Activated CD8-positive, alpha-beta memory T cell treated with anti-CD3 and anti-CD28 coated beads for 4 hours (primary cell): ENCODE measurements at places on chromosomes 1 and 21.

DNA sequence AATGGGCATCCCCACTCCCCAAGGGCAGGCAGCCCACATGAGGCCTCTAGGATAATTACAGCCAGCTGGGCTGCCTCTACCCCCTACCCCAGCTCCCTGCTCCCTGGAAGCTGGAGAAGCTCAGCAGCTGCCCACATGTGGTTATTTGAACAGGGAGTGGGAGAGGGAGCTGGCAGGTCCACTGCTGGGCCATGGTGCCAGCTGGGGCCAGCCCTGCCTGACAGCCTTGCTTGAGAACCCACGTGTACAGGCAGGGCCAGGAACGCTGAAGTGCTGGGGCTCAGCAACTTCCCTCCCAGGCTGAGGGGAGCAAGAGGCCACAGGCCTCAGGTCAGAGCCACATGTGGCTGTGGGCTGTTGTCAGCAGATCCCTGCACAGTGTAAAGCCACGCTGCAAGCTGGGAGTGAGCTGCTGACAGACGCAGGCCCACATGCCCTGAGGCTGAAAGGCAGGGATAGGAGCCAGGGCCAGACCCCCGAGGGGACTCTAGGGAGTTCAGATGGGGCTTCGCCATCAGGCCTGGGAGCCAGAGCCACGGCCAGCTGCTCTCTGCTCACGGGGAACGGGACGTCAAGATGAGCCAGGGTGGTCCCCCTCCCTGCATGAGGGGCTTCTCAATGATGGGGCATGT is 129.0 kb downstream of the SYF2 start:
- no peak for DNase-seq

DNA sequence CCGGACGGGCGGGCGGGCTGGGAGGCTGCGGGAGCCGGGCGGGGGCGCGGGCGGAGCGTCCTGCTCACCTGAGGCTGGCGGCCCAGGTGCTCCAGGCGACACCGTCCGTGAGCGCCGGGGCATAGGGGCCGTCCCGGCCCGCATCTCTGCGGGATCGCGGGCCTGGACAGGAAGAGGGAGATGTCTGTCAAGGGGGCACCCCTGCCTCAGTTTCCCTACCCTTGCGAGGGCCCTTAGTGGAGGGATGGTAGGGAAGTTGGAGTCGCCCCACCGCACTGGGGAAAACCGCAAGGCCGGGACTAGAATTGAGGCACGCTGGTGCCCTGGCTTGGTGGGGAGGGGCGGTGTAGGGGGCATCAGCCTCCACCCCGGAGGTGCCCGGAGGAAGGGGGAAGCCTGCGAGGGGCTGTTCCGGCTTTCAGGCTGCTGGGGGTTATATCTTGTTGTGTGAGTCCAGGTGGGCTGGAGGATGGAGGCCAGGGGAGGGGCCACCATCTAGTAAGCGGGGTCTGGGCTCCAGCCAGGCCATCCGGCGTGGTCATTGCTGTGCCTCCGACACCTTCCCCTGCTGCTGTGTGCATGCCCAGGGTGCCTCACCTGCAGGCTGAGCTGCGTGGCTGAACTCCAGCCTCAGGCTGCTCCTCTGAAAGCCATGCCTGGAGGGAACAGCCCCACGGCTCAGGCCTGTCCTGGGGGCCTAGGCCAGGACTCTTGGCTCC is 580 bp downstream of the VWA1 start:
- no peak for DNase-seq

GRCh38 chr21:41894922-41895557 is 15.9 kb upstream of the PRDM15 start:
- DNase-seq = no peak

DNA sequence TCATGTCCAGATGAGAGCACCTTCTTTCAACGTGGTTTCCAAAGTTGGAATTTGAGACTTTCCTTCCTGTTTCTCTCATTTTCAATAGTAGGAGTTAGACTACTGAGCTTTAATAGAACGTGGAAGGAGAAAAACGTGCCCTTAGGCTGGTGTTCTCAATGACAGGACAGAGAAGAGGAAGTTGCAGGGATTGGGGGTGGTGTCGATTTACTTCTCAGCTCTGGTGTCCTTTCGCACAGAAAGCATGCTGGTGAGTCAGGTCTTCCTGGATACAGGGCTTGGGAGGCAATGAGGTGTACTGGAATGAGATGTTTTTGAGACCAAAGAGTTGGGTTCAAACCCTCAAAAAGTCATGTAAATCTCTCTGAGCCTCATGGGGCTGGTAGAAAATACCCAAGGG is 67.1 kb downstream of the HIVEP3 start:
- DNase-seq = no peak

GRCh38 chr1:117359561-117360289 is 7.5 kb upstream of the MAN1A2 start:
- no peak for DNase-seq

DNA sequence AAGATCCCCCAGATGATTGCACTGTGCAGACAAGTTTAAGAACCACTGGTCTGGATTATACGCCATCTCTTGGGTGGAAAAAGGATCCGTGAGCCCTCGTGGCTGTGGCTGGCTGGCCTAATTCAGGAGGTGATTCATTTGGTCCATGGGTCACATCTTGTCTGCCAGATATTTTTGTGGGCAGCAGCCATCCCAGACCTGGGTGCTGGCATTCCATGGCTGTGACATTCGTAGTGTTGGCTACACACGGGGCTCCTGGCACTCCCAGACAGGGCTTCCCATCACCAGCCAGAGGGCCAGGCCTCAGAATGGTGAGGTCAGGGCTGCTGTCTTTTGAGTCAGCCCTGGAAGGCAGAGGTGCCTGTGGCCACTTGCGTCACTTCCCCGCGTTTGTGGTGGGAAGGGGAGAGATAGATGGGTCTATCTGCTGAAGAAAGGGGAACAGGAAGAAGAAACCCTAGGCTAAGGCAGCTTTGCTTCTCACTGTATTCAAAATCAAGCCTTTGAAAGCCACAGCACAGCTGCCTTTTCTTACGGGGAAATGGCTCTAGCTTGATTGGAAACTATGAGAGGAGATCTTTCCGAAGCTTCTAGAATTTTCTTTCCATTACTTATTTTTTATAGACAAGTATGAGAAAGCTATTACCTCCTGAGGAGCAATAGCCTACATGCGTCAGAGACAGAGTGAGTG is 32.4 kb downstream of the EIF2D start:
- DNase-seq = peak; percentile 78

- no peak for DNase-seq
Measured at GRCh38 chr1:234617131-234617985, 7.4 kb upstream of the IRF2BP2 start.

- no peak for DNase-seq
Measured at GRCh38 chr1:235857756-235858155, 8.9 kb downstream of the LYST start.
